ENCODE measurements at places on chromosomes 7 and 10. TPM values are rescaled to one million over a fixed set of nuclear protein-coding genes. Genes with fewer than 3 reads are reported as not detected.

ZPBP gene
- total RNA-seq, result not detected

LIPM gene
- total RNA-seq, result not detected

CPSF4 gene
- total RNA-seq, result 32.9 TPM

MSS51 gene
- 2.9 TPM for total RNA-seq

HABP2 gene
- total RNA-seq, result not detected

RGR gene
- 0.33 TPM for total RNA-seq

MPLKIP gene
- total RNA-seq, result 28.5 TPM

PIK3AP1 gene
- 9.8 TPM for total RNA-seq

DDX50 gene
- total RNA-seq, result 50.2 TPM

TAS2R39 gene
- total RNA-seq, result not detected

XRCC2 gene
- total RNA-seq, result 0.48 TPM

LRRC61 gene
- total RNA-seq, result 15.4 TPM

PPIA gene
- 1,313 TPM for total RNA-seq

AMPH gene
- 15.1 TPM for total RNA-seq

UCN3 gene
- not detected for total RNA-seq

FBXO24 gene
- 0.98 TPM for total RNA-seq

CALML3 gene
- not detected for total RNA-seq

TNS3 gene
- 41.0 TPM for total RNA-seq

HTR5A gene
- not detected for total RNA-seq

GATA3 gene
- total RNA-seq, result 36.4 TPM

GJC3 gene
- total RNA-seq, result 6.6 TPM

HTR7 gene
- 1.8 TPM for total RNA-seq

FFAR4 gene
- total RNA-seq, result 2.9 TPM

SEMA3E gene
- total RNA-seq, result 13.5 TPM

GRM3 gene
- total RNA-seq, result not detected

OR2A12 gene
- not detected for total RNA-seq

OR9A2 gene
- 1.2 TPM for total RNA-seq

GRID2IP gene
- 0.33 TPM for total RNA-seq

ANKRD26 gene
- 14.6 TPM for total RNA-seq

ACSL5 gene
- total RNA-seq, result 15.8 TPM

ECD gene
- total RNA-seq, result 39.3 TPM

FAM24A gene
- total RNA-seq, result not detected

RNF32 gene
- total RNA-seq, result 0.98 TPM

TMEM213 gene
- not detected for total RNA-seq

CHRM2 gene
- not detected for total RNA-seq

MRC1 gene
- 29.3 TPM for total RNA-seq

PRRT4 gene
- 3.8 TPM for total RNA-seq

ATG9B gene
- total RNA-seq, result not detected

RAMP3 gene
- total RNA-seq, result 76.8 TPM

PAOX gene
- 8.6 TPM for total RNA-seq

ITIH2 gene
- total RNA-seq, result not detected

ZNF783 gene
- 17.6 TPM for total RNA-seq

AKR1D1 gene
- not detected for total RNA-seq

DEPP1 gene
- 139 TPM for total RNA-seq

PDE6C gene
- total RNA-seq, result not detected

MINDY4 gene
- 5.6 TPM for total RNA-seq

ZNF282 gene
- 17.4 TPM for total RNA-seq

CALD1 gene
- 252 TPM for total RNA-seq

HGF gene
- total RNA-seq, result 8.6 TPM

BAG3 gene
- 29.9 TPM for total RNA-seq

C7orf57 gene
- not detected for total RNA-seq

NKX2-3 gene
- not detected for total RNA-seq

OR2A1 gene
- 0.32 TPM for total RNA-seq

CFAP46 gene
- total RNA-seq, result 0.66 TPM

TUBB8 gene
- total RNA-seq, result not detected

OR13A1 gene
- total RNA-seq, result 0.15 TPM

BCCIP gene
- total RNA-seq, result 46.5 TPM

All from breast epithelium (tissue), 4 donors.